ENCODE measurements at places on chromosomes 3 and 15. TPM values are rescaled to one million over a fixed set of nuclear protein-coding genes. Genes with fewer than 3 reads are reported as not detected.

APBA2 gene
- 31.2 TPM for total RNA-seq

DAPK2 gene
- total RNA-seq: 0.78 TPM

SLC28A1 gene
- total RNA-seq: not detected

PLIN1 gene
- total RNA-seq: 0.72 TPM

OCA2 gene
- 0.16 TPM for total RNA-seq

DYNLT2B gene
- 16.7 TPM for total RNA-seq

TTC23 gene
- 20.7 TPM for total RNA-seq

Measured in epithelial cell of alveolus of lung (primary cell).